ENCODE measurements at places on chromosomes 16 and 17. TPM values are rescaled to one million over a fixed set of nuclear protein-coding genes. Genes with fewer than 3 reads are reported as not detected.

The OTOA gene
- total RNA-seq: 0.25 TPM

The NPIPB8 gene
- not detected for total RNA-seq

The MYO15A gene
- total RNA-seq: 2.6 TPM

The NPIPB9 gene
- 3.8 TPM for total RNA-seq

The MT1A gene
- total RNA-seq: 1,854 TPM

The SLC12A3 gene
- not detected for total RNA-seq

The ITGAL gene
- total RNA-seq: 9.6 TPM

The KLHL10 gene
- not detected for total RNA-seq

The CLDN7 gene
- total RNA-seq: 3.0 TPM

All from omental fat pad (tissue), 4 donors.